ENCODE measurements at places on chromosomes 16 and 17.

- no peak for DNase-seq
These were observed 16.0 kb downstream of the COG7 start for GRCh38 chr16:23436951-23437350.

- no peak for DNase-seq
These were observed 8.5 kb upstream of the PRSS22 start for GRCh38 chr16:2866431-2866830.

- DNase-seq, result no peak
These were observed at the start of gene NPTX1 for GRCh38 chr17:80475910-80476876. Gene NPTX1, minus strand, starts transcription at chr17:80476607. Its CDS starts 161 bp downstream, at chr17:80476446.

DNA sequence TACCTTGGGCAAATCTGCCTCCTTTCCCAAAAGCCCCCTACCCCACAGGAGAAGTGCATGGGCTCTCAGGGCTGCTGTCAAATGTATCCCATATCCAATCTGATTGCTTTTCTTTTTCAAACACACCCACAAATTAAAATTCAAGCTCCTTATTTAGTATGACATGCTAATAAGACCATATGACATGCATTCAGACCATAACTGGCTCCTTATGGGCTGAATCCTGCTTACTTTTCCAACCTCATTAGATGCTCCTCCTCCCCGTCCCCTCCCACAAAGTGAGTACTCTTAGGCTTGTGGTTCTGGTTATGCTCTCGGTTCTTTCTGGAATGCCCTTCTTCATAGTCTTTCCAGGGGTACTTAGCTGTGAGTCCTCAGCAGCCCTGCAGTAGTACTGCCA lies 59.0 kb upstream of the TOM1L1 start:
- no peak for DNase-seq

DNA sequence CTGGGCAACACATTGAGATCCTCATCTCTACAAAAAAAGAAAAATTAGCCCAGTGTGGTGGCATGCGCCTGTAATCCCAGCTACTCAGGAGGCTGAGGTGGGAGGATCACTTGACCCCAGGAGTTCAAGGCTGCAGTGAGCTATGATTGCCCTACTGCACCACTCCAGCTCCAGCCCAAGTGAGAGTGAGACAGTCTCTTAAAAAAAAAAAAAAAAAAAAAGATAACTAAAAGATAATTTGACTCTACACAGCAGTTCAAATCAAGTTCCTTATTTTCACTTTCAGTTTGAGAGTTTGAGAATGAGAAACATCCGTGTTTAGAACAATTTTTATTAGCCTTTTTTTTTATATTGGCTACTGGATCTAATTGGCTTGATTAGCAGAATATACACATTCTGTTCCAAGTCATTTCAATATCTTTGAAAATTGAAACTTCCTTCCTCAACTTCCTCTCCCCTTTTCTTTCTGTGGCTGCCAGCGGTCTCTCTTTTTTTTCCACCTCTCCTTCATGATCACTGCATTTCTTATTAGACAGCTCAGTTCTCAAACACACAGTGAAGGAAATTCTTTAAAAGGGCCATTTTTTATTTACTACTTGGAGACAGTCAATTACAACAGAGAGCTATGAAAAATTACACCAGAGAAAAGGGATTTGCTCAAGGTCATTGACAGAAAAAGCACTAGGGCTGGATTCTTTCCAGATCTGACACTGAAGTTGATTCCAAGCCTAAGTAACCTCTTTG lies 4.5 kb upstream of the ACSF2 start:
- DNase-seq, result no peak

DNA sequence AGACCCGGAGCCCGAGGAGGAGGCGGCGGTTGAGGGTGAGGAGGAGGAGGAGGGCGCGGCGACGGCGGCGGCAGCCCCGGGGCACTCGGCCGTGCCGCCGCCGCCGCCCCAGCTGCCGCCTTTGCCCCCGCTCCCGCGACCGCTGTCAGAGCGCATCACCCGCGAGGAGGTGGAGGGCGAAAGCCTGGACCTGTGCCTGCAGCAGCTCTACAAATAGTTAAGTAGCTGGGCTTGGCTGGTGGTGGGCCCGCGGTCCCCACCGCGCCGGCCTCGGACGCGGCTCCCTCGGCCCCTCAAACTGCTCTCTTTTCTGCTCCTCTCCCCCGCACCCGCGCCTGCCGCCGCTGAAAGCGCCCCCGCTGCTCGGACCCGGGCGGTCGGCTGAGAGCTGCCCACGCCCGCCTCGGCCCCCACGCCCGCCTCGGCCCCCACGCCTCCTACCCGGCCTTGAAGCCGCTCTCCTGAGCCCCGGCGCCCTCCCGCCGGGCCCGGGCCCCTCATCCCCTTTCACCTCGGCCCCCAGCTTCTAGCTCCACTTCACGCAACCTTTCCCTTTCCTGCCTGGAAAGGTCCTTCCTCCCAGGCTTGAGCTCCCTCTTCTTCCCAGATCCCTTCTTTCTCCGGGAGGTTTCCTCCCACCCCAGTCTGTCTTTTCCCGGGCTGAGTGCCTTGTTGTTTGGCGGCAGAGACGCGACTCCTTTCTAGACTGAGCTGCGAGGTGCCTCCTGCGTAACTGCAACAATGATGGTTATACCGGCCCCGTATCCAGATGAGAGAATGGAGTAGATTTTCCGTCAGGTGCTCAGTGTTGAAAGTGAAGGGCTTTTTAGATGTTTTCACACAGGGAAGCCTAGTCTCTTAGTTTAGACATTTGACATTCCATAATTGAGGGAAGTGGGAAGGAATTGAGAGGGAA lies 850 bp downstream of the PPM1E start:
- no peak for DNase-seq

- no peak for DNase-seq
These were observed 26.9 kb downstream of the USP43 start for GRCh38 chr17:9672266-9672665.

DNA sequence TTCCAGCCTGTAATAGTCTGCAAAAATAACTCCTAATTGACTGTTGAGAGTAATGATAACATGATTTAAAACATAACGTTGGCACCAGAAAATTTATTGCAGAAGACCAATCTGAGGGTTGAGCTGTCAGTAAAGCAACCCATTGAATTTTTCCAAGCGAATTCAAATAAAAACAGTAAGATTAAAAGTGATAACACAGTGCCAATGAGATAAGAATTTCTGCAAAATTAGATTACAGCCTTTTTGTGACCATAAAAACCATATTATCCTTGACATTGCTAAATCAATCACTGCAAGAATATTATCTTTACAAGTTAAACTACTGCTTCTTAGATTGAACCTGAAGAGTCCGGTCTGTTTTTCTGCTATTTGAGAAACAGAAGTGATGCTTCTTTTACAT lies 341.4 kb downstream of the CDH11 start:
- no peak for DNase-seq

DNA sequence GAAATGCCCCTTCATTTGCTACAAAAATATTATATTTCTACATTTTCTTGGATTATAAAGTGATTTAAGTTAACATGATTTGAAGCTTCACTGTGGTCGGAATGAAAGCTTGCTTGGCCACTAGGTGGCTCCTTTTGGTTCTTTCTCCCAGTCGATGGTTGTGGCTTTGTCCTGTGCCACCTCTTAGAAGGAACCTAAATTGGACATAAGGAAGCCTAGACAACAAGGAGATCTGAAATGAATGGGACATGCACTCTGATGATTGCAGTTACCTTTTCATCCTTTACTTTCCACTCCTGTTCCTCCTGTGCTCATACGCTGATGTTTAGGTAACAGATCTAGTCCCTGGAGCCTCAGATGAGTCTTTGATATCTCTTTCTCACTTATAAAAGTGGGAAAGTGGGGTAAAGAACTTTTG lies 39.2 kb downstream of the FTO start:
- no peak for DNase-seq

- DNase-seq, result no peak
These were observed 43.6 kb upstream of the PIK3R6 start for GRCh38 chr17:8910969-8911604.

DNA sequence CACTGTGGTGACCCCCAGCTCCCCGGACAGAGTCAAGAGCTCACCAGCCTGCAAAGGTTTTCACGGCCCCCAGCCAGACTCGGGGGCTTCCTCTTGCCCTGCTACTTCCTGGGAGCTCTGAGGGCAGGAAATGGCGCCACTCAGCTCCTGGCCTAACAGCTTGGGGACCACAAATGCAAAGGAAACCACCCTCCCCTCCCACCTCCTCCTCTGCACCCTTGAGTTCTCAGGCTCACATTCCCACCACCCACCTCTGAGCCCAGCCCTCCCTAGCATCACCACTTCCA lies 375 bp upstream of the SPN start:
- peak; percentile 27 for DNase-seq

DNA sequence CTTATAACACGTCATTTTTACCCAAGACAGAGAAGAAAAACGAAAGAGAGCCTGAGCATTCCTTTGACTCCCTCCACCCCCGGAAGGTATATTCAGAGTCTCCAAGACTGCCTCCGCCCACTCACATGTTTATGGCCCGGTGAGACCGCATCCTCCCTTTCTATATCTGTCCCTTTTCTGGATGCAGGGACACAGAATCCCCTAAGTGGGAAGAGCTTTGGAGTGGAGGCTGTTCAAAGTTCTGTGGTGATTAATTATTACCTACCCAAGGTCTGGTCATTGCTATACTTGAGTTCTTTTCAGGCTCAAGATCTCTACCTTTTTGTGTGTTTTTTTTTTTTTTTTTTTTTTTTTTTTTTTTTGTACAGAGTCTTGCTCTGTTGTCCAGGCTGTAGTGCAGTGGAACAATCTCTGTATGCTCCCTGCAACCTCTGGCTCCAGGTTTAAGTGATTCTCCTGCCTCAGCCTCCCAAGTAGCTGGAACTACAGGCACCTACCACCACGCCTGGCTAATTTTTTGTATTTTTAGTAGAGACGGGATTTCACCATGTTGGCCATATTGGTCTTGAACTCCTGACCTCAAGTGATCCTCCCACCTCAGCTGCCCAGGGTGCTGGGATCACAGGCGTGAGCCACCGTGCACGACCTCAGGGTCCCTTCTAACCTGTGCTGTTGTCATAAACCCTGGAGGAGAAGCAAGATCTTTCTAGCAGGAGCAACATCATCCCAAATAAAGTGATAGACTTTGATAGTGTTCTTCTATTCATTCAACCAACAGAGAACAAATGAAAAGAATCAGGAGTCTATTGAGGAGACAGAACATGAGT lies 407.1 kb downstream of the WWOX start:
- no peak for DNase-seq

DNA sequence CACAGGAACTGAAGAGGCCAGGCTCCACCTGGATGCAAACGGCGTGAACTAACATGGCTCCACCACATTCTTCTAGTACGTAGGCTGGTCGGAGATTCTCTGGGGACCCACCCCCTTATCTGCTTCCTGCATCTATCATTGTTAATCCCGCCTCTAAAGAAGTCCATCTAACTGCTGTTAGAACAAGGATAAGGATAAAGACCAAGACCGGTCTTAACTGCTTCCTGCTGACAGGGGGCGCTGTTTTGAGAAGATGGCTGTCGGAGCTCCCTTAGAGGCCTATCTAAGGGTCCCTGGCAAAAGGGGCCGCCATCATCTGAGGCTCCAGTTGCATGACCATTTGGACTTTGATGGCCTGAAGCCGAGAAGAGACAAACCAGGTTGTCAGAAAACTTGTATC lies 25.8 kb upstream of the TNFSF12 start:
- DNase-seq, result peak; percentile 33

GRCh38 chr17:48671697-48672171 lies 45.6 kb upstream of the HOXB9 start:
- DNase-seq, result peak; percentile 58

- no peak for DNase-seq
These were observed 70.0 kb downstream of the PGS1 start for GRCh38 chr17:78448356-78448993.

GRCh38 chr16:83727018-83727417 lies 80.8 kb upstream of the HSBP1 start:
- DNase-seq, result no peak

DNA sequence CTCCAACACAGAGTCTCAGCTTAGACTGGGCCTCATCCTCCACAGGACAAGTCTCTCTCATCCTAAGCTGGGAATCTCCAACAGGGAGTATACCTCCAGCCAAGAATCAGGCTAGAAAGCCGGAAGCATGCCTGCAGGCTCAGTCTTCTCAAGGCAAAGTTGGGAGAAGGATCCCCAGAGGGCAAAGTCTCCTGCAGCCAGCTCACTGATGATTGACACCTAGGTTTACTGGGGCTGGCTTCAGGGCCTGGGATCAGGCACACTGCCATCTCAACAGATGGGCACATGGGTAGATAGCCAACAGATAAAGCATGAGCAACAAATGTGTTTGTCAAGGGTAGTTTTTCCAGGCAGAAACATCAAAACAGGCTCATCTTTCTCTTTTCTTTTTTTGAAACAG lies 56.1 kb upstream of the TOX3 start:
- DNase-seq, result no peak

GRCh38 chr16:85079785-85080570 lies 32.3 kb downstream of the CIBAR2 start:
- no peak for DNase-seq

DNA sequence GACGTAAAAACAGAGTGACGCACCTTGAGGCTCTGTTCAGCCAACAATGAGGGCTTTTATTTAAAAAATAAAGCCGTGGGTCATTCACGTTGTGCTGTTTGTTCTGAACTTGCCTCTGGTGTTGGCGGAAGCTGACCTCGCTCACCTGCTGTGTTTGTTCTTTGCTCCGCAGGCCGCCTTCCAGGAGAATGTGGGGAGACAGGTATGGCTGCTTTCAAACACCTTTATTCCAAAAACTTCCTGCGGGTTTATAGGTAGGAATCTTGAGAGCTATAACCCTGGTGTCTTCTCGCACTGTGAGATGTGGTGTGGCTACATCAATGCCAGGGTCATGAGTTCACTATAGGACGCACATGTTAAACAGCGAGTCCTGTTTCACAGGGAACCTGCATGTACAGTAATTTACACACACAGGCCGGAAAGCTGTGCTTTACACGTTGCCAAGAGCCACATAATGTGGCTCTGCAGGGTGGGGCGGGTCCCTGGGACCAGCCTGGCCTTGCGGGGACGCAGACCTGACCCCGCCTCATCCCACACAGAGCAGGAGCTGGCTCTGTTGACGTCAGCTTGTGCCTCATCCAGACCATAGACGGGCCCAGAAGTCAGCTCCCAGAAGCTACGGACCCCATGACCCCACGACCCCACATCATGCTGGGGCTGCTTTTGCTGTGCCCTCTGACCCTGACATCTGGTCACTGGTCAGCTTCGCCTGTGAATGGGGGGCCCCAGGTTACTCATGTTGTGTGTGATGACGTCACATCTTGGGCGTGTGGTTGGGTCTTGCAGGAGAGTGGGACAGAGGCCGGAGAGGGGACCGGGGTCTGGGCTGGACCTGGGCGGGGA lies 49.9 kb upstream of the ZNF750 start:
- no peak for DNase-seq

GRCh38 chr17:59355030-59355701 lies 23.7 kb downstream of the YPEL2 start:
- no peak for DNase-seq

- DNase-seq, result no peak
These were observed 1.7 kb upstream of the COASY start for GRCh38 chr17:42560246-42560645.

- DNase-seq, result no peak
These were observed 270.8 kb upstream of the CDH5 start for GRCh38 chr16:66095676-66096075.

GRCh38 chr17:56322991-56323390 lies 169.7 kb downstream of the ANKFN1 start:
- DNase-seq, result no peak

Measured in effector CD8-positive, alpha-beta T cell (primary cell).